Lung (tissue), 17 donors: ENCODE measurements at places on chromosomes 4 and X. TPM values are rescaled to one million over a fixed set of nuclear protein-coding genes. Genes with fewer than 3 reads are reported as not detected.

DNA sequence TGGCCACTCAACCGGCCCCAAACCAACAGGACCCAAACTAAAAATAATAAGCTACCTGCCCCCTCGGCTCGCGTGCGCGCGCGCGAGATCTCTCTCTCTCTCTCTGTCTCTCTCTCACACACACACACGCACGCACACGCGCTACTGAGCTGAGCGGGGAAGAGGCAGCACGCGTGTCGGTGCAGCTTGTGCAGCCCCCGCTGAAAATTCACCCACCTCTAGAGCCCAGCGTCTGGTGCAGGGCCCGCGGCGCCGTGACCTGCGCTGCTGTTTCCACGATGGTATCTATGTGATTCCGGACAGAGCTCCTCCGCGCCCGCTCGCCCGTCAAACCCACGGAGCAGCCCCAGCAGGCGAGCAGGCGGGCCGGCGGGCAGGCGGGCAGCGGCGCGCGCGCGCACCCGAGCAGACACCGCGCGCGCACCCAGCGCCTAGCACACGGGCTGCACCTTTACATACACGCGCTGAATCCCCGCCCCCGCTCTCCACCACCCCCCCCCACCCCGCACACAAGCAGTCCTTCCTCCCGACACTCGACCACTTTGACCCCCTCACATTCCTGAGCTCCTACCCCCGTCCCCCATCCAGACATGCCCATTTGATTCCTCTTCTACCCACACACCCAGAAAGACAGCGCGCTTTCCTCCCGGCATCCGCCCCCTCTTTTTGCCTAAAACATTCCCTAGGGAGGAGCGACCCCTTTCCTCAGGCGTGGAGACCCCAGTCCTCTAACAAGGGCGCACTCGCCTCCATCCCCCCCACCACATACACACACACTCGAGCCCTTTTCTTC, 1.0 kb downstream of the SLITRK4 start:
- peak; percentile 27 for DNase-seq

DNA sequence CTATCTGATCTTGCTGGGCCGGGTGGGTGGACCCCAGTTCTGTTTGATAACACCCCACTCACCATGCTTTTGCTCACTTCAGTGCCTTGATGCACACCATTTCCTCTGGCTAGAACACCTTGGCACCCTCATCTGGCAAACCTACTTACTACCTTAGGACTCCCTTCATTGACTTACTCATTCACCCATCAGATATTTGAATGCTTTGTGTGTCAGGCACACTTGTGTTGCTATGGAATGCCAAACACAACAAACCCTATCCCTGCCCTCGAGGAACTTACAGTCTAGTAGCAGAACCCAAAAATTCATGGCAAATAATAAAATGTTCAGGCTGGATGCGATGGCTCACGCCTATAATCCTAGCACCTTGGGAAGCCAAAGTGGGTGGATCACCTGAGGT, 13.9 kb downstream of the CCNG2 start:
- no peak for DNase-seq

GRCh38 chrX:107323786-107324492, 117.5 kb downstream of the DNAAF6 start:
- no peak for DNase-seq

KIF4A gene
- 0.61 TPM for total RNA-seq

RGN gene
- total RNA-seq = 14.7 TPM

CXCL1 gene
- total RNA-seq = 51.7 TPM
